ENCODE measurements at places on chromosomes 13 and 19.

DNA sequence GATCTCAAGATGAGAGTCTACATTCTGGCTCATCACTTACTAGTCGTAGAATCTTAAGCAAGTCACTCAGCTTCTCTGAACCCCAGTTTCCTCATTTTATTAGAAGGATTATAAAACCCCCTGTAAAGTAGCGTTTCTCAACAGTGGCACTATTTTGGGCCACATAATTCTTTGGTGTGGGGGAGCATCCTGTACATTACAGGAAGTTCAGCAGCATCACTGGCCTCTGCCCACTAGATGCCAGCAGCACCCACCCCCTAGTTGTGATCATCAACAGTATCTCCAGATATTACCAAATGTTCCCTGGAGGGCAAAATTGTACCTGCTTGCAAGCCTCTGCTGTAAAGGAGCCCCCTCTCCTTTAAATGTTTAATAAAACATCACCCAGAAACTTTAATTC, 22.6 kb downstream of the STARD13 start:
- DNase-seq: no peak

DNA sequence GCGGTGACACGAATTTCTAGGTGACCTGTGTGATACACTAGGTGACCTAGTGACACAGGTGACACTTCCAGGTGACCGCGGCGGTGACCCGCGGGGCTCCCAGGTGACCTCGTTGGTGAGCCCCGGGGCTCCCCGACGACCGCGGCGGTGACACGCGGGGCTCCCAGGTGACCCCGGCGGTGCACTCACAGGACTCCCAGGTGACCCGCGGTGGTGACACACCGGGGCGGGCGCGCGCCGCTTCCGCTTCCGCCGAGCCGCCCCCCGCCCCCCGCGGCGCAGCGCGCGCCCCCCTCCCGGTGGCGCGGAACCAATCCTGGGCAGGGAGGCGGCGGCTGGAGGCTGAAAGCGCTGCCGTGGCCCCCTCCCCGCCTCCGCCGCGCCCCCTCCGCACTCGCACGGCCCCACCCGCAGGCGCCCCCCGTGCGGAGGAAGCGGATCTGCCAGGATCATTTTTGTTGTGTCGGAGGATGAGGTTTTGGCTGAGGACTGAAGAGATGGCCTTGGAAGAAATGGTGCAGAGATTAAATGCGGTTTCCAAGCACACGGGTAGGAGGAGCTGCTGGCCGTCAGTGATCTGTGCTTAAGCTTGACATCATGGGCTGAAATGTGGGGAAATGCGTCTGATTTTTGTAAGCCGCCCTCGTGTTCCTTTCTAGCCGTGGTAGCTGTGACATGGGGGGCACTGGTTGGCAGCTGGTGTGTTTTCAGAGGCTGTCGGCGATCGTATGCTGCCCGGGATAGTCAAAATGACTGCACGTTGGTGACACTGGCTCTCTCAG, at the start of gene MCF2L:
TSS of gene MCF2L (plus strand) at position 305 of the 782 bp plus-strand sequence. CDS start at position 471, 166 bp downstream.
- DNase-seq: peak; percentile 55

DNA sequence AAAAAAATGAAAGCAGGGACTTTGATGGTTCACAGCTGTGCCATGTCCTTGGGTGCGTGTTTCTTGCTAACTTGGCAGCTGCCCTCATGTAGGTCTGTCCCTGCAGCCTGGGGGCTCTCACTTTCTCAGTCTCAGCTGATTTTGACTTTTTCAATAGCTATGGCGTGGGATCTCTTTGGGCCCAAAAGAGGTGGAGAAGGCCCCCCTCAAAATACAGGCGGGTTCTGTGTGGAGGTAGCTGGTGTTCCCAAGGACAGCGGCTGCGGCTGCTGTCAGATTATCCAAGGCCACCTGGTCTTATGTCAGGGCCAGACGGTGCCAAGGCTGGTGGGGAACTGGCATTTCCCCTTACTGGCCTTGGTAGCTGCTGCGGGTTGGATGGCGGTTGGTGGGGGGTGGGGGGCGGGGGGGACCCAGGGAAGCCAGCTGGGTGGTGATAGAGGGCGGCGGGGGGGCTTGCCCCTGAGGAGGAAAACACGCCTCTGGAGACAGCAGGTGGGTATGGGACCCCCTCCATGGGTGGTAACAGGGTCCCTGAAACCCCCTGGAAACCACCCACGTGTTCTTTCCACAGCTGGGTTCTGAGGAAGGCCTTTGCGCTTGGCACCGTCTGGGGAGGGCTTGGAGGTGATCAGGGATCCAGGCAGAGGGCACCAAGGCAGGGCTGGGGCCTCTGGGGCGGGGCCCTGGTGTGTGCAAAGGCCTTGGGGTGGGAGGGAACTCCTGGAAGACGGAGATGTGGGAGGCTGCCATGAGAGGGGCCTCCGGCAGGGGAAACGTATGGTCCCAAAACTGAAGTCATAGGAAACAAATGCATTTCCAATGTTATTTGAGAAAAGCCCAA, 4.1 kb downstream of the TIMM13 start:
- no peak for DNase-seq

DNA sequence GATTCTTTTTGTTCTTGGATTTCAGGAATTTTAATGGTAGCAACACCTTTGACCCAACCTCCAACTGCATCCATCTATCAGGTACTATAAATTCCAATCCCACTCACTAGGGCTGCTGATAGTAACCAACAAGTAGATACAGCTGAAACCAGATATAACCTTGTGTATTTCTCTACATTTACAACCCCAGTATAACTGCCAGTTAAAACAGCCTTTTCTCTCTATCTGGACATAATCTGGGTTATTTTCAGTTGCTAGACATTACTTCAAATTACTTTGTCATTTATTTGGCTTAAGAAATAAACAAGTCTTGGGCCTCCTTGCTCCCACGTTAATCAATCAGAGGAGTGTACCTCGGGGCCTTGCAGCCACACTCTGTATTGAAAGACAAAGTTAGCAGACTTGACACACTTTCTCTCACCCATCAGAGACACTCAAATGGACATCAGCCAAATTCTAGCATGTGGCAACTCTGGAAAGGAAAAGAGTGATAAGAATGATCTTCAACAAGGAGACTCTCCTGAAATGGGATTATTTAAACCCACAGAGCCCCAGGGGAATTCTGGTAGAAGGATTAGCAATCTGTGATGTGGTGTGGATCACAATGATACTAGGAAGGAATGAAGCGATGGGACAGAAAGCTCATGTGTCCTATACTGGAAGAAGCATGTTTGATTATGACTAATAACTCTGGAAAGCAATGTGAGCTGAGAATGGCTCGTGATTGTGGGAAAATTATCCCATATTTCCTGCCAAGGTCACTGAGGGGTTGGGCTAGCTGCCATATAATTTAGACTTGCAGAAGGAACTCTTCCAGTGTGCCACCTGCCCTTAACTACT, 157.5 kb downstream of the FLT1 start:
- no peak for DNase-seq

DNA sequence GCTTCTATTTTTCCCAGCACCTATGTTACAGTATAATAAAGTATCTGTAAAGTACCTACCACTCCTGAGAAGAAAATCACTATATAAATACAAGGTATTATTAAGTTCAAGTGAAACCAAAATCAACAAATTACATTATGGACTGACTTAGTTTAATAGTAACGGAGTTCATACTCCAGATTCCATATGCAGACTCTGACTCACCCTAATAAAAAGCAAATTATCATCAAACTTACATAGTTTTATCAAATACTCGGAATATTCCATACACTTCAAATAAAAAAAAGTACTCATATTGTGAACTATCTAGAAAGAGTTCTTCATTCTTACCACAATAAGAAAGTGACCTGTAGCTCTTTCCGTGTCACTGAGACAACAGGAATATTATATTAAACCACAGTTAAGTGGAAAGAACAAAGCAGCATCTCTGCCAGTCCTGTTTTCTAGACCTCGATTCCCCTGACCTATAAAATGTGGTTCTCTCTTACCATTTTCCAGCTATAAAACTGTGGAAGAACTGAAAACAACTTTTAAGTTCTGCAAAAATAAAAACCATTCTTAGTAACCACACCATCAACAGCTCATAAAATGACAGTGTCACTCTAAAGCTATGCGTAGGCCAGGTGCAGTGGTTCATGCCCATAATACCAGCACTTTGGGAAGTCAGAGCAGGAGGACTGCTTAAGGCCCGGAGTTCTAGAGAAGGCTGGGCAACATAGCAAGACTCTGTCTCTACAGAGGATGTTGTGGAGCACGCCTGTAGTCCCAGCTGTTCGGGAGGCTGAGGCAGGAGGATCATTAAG, 42.6 kb downstream of the USP12 start:
- no peak for DNase-seq

DNA sequence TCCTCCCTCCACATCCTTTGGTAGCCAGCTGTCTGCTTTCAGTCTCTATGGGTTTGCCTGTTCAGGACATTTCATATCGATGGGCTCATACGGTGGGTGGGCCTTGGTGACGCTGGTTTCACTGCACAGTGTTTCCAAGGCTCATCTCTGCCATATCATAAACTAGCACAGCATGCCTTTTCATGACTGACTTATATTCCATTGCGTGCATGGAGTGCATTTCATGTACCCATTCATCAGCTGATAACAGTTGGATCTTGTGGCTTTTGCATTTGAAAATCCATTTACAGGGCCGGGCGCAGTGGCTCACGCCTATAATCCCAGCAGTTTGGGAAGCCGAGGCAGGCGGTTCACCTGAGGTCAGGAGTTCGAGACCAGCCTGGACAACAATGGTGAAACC, 69.9 kb downstream of the TDRD12 start:
- DNase-seq: no peak

GRCh38 chr19:32866564-32867265, 2.9 kb downstream of the SLC7A9 start:
- DNase-seq: no peak

DNA sequence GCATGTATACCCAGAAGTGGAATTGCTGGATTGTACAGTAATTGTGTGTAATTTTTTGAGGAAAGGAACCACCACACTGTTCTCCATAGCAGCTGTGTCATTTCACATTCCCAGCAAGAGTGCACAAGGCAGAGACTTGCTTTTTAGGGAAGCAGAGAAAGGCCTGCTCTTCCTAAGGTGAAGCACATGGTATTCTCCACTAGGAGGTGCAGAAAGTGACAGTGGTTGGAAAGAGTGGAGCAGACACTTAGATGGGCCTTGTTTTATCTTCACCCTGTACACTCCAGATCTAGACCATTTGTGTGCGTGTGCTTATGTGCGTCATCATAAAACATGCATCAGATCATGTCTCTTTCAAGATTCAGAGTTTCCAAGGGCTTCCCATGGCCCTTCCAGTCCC, 35.0 kb downstream of the FAM124A start:
- no peak for DNase-seq

DNA sequence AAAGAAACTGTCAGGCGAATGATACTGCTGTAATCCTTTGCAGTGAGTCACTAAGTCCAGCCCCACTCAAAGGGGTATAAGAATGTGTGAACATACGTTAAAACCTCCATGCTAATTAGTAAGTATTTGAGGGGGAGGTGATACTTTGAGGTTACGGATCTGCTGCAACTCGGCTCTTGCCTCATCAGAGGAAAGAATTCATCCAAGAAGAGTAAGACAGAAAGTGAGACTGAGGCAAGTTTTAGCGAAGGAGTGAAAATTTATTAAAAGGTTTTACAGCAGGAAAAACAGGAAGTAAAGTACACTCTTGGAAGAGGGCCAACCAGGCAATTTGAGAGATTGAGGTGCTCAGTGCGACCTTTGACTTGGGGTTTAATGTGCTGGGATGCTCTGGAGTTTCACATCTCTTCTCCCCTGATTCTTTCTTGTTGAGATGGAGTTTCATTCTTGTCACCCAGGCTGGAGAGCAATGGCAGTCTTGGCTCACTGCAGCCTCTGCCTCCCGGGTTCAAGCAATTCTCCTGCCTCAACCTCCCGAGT, 9.8 kb downstream of the CLEC4M start:
- no peak for DNase-seq

DNA sequence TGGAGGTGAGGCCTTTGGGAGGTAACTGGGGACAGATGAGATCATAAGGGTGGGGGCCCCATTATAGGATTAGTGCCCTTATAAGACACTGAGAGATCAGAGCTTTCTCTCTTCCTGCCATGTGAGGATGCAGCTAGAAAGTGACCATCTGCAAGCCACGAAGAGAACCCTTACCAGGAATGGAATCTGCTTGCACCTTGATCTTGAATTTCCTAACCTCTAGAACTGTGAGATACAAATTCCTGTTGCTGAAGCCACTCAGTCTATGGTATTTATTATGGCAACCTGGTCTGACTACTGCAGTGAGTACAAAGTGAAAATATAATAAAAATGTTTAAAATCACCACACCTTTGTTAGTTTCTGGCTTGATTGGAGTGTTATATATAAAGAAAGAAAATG, 388.0 kb downstream of the LMO7 start:
- no peak for DNase-seq

DNA sequence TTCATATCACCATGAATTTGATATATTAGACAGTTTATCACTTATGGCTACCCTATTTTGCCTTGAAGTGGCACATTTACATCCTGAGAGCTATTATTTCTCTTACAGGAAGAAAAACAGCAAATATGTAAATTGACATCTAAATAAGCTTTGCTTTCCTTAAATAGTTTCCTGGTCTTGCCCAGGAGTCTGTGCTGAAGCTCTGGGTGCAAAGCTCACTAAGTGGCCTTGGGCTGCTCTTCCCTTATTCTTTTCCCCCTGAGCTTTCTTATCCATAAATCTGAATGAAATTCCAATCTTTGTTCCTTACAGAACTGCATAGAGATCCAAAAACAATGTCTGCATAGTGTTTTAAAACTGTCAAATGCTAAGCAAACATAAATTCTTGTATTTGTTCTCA, 56.3 kb downstream of the TNFSF13B start:
- no peak for DNase-seq

- no peak for DNase-seq
Measured at GRCh38 chr13:30720172-30720869, 15.0 kb upstream of the ALOX5AP start.

DNA sequence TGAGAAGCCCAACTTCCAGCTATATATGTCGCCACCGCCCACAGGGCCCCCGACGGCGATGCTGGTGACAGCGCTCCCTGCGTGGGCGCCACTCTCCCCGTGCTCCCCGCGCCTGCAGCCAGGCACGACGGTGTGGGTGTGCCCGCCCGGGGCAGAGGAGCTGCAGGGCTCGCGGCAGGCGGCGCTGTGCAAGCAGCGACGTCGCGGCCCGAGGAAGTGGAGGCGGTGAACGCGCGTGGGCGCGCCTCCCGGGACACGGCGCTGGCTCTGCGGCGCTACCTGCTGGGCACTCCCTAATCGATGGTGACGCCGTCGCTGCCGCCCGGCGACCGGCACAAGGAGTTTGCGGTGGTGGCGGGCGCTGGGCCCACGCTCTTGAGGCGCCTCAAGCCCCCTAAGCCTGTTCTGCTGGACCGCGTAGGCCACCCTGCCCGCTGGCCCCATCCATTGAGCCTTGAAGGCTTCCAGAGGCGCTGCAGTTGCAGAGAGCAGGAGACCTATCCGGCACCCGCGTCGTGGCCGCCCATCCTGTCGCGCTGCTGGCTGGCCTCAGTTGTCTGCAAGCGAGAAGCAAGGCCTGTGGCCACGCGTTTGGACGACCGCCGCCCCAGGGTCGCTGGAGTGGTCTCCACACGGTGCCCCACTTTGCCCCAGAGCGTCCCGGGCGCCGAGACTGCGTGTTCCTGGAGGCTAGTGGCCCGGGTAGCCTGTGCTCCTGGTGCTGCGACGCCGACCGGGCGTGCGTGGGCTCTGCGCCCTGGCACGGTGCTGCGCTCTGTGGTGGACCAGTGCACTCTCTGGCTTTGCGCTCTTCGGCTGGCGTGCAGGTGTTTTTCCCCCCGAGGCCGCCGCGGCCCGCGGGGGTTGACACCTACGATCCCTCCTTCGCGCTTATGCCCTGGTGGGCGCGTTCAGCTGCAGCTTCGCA, 23.1 kb downstream of the LRFN3 start:
- peak; percentile 77 for DNase-seq

GRCh38 chr19:31296741-31297390, 52.4 kb downstream of the TSHZ3 start:
- DNase-seq: no peak
